ENCODE measurements at places on chromosomes 2 and 18. TPM values are rescaled to one million over a fixed set of nuclear protein-coding genes. Genes with fewer than 3 reads are reported as not detected.

DNA sequence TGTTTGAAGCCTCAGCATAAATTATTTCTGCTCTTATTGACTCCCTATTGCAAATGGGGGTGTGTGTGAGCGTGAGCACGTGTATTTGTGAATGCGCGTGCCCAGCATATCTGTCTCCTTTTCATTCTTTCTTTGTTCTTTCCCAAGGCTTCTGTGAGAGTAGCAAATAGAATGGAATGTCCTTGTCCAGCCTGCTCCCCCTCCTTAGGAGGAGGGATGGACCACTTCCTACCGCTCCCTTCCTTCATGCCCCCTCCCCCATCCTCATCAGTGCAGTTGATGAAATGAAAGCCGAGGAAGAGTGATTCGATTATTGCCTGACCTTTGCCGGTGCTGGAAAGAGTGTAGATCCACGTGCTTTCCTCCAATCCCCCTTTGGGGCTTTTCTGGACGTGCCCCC is 102.0 kb downstream of the CPO start:
- no peaks in the 10 kb centered on the region for H3K36me3 ChIP-seq
- H3K4me3 ChIP-seq = no peak overlapping the region
- H3K4me1 ChIP-seq = no peaks in the 10 kb centered on the region
- no peaks in the 10 kb centered on the region for H3K27me3 ChIP-seq
- DNase-seq = no peak

DNA sequence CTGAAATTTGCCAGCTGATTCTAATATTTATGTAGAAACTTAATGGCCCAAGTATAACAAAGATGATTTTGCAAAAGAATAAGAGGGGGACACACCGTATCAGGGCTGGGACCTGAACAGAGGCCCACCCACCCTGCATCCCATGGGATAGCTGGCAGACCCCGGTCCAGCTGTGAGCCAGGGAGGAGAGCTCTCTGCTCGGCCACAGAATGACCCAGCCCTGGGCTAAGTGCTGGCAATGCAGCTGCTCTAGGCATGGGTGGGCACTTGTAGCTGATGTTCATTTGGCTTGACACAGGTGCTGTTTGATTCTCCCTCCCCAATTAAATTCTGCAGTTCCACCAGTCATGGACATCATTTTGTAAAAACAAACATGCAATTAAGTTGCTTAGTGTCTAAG is 522.8 kb upstream of the RAB6C start:
- H3K4me1 ChIP-seq = no peaks in the 10 kb centered on the region
- H3K27ac ChIP-seq = no peak overlapping the region
- no peak overlapping the region for H3K4me3 ChIP-seq
- no peak for DNase-seq
- H3K27me3 ChIP-seq = no peaks in the 10 kb centered on the region
- no peaks in the 10 kb centered on the region for H3K36me3 ChIP-seq

DNA sequence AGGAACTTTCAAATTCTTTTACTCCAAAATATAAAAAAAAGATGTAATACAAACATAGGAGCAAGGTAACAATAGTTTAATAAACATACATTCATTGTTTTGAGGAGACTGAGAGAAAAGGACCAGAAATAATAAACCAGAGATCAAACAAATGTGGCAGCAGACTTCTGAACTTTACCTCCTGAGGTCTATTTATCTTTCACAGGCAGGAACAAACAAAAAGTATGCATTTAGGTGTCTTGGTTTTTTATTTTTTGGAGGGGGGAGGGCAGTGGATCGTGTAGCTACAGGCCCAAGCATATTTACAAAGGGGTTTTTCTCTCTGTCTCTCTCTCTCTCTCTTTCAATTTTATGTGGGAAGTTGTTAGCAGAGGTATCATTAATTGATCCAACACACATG is 5.6 kb downstream of the PPP4R1 start:
- no peak overlapping the region for H3K4me3 ChIP-seq
- DNase-seq = no peak
- H3K36me3 ChIP-seq = no peaks in the 10 kb centered on the region
- no peaks in the 10 kb centered on the region for H3K27me3 ChIP-seq

DNA sequence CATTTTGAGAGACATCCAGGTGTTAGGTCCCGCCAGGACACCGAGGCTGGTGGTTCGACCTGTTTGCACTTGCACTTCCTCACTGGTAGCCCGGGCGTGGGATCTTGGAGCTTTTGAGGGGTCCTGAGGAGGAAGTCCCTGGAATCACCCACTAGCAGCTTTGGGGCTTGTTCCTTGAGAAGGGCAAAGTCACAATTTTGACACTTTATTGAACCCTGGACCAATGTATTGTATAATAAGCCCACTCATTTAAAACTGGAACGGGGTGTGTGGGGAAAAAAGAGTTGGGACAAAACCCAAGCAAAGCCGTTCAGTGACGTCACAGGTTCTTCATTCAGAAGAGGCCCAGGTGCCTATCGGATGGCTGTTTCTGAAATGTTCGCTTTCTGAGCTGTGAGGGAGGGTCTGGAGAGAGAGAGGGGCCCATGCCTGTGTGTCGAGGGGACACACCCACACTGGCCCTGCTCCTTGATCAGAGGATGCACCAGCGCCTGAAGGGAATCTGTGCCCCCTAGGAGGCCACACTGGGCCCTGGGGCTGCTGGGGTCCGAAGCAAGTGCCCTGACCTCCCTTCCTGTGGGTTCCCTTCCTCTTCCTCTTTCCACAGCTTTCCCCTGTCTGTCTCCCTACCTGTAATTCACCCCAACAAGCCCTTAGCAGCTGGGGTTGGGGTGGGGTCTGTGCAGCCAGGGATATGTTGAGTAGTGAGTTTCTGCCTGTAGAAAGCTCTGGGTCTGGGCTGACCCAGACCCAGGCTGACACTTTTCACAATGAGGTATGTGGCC is 2.6 kb downstream of the LPIN1 start:
- no peaks in the 10 kb centered on the region for H3K27me3 ChIP-seq
- H3K27ac ChIP-seq = peak overlapping the region; percentile 80
- peaks cover 60% of the 10 kb centered on the region for H3K4me1 ChIP-seq
- DNase-seq = no peak

DNA sequence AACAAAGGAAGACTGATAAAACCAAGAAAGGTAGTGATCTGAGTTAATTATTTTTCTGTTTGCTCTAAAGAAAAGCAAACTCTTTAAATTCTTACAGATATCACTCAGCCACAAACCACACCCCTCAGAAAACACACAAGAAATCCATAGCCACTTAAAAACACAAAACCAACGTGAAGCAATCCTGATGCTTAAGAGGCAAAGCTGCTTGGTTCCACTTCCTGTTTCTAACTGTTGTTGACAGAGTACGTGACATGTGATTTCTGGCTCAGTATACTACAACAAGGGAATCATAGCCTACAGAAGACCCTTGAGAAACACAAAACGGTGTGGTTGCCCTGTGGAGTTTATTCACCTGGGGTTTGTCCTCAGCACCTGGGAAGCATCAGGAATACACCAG is 240.9 kb upstream of the APCDD1 start:
- no peak overlapping the region for H3K27ac ChIP-seq
- no peaks in the 10 kb centered on the region for H3K4me1 ChIP-seq
- H3K4me3 ChIP-seq = no peak overlapping the region
- no peaks in the 10 kb centered on the region for H3K36me3 ChIP-seq
- no peaks in the 10 kb centered on the region for H3K27me3 ChIP-seq
- peak; percentile 20 for DNase-seq

- no peaks in the 10 kb centered on the region for H3K36me3 ChIP-seq
- no peak overlapping the region for H3K4me3 ChIP-seq
- H3K4me1 ChIP-seq = peaks cover 15% of the 10 kb centered on the region
- no peak overlapping the region for H3K27ac ChIP-seq
- no peak for DNase-seq
Measured at GRCh38 chr2:231058761-231059550, 2.3 kb downstream of the PSMD1 start.

DNA sequence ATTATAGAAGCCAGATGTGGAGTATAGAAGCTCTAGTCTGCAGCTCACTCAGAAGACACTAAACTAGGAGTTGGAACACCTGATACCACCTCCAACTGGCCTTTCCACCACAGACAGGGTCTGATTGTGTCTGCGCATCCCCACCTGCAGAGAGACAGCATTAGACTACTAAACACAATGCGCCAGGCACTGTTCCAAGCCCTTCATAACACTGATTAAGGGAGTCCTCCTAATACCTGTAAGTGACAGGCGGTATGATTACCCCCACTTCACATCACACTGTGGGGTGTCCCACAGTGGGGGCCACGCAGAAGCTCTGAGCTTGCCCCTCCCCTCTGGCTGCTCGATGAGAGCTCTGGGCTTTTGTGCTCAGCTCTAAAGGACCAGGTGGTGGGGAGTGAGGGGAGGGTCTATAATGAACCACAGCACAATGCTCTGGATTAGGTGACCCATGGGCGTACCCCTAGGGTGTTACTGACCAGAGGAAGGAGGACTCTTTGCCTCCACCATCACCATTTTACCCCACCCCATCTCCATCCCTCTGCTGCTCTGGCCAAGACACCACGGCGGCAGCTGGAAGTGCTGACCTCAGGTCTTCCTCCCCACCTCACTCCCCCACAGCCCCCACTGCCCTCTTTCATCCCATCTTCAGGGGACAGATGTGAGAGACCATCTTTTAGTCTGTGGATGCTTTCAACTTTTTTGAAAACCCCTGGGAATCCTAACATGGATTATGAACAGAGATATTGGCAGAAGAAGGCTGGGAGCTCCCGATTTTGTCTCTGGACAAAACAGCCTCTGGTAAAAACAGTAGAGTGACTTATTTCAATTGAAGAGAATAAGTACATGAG is 145.1 kb downstream of the GFPT1 start:
- H3K27me3 ChIP-seq = no peaks in the 10 kb centered on the region
- H3K4me3 ChIP-seq = no peak overlapping the region
- H3K4me1 ChIP-seq = no peaks in the 10 kb centered on the region
- H3K36me3 ChIP-seq = no peaks in the 10 kb centered on the region

DNA sequence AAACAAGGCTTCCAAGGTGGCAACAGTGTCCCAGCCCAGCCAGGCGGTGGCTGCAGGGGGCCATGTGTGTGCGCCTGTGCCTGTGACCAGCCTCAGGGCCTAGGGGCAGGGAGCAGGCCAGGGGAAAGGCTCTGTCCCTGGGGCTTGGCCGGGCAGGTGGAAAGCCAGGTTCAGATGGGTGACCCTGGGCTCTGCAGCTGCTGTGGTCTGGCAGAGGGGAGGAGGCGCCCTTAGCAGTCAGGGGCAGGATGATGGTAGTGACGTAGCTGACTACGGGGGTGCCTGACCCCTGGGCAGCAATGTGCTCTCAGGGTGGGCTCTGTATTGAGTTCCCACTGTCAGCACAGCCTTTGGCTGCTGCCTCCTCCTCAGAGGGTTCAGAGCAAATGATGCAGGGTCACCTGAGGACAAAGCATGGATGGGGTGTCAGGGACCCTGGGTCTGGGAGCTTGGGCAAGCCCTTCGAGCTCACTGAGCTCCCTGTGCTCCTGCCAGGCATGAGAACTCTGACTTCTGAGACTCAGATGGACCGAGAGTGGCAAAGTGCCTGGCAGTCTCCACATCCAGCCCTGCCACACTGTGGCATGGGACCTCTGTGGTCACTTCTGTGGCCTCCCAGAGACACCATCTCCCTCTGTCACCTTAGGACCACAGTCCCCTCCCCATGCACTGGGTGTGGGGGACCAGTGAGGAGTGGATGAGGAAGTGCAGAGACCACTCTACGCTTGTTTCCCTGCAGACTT is 56.6 kb upstream of the ALPP start:
- H3K27ac ChIP-seq = peak overlapping the region; percentile 69
- peaks cover 60% of the 10 kb centered on the region for H3K4me1 ChIP-seq
- H3K4me3 ChIP-seq = peak overlapping the region; percentile 25
- no peak for DNase-seq

- DNase-seq = no peak
- no peak overlapping the region for H3K27ac ChIP-seq
- H3K36me3 ChIP-seq = no peaks in the 10 kb centered on the region
- H3K4me3 ChIP-seq = no peak overlapping the region
- H3K27me3 ChIP-seq = no peaks in the 10 kb centered on the region
Measured at GRCh38 chr18:26960911-26961310, 95.4 kb upstream of the AQP4 start.

DNA sequence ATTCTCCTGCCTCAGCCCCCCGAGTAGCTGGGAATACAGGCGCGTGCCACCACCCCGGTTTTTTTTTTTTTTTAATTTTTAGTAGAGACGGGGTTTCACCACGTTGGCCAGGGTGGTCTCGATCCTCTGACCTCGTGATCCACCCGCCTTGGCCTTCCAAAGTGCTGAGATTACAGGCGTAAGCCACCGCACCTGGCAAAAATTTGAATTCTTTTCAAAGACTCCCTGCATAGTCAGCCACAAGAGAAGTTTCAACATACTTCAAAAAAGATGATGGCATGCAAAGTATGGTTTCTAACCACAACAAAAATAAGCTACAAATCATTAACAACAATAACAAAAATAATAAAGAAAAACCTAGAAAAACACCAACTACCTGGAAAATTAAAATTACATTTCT is 22.0 kb downstream of the HYCC2 start:
- H3K27me3 ChIP-seq = no peaks in the 10 kb centered on the region
- no peak overlapping the region for H3K4me3 ChIP-seq
- peaks cover 19% of the 10 kb centered on the region for H3K36me3 ChIP-seq
- no peaks in the 10 kb centered on the region for H3K4me1 ChIP-seq

GRCh38 chr18:55119434-55119833 is 160.2 kb upstream of the CCDC68 start:
- no peaks in the 10 kb centered on the region for H3K4me1 ChIP-seq
- no peak overlapping the region for H3K27ac ChIP-seq
- DNase-seq = no peak
- no peak overlapping the region for H3K4me3 ChIP-seq
- no peaks in the 10 kb centered on the region for H3K36me3 ChIP-seq

Gene SOS1
- 8.4 TPM for polyA plus RNA-seq
